ENCODE measurements at places on chromosomes 13 and 19. TPM values are rescaled to one million over a fixed set of nuclear protein-coding genes. Genes with fewer than 3 reads are reported as not detected.

Gene GGACT
- 4.7 TPM for total RNA-seq

Gene DNASE2
- 28.8 TPM for total RNA-seq

Gene C13orf46
- total RNA-seq, result 9.8 TPM

DNA sequence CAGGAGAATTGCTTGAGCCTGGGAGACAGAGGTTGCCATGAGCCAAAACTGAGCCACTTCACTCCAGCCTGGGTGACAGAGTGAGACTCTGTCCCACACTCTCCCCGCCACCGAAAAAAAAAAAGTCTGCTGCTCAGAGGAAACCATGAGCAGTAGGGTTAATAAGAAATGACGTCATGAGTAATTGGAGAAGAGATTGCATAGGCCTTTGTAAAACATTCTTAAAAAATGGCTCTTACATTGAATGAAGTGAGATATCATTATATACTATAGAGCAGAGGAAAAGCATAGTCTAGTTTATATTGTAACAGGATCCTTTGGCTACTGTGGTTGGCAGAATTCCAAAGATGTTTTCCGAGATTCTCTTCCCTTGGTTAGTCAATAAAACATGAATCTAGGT lies 228.2 kb downstream of the PCDH20 start:
- H3K27me3 ChIP-seq, result no peaks in the 10 kb centered on the region
- no peak overlapping the region for H3K27ac ChIP-seq
- H3K4me3 ChIP-seq, result no peak overlapping the region
- no peak for DNase-seq
- H3K4me1 ChIP-seq, result no peaks in the 10 kb centered on the region
- no peaks in the 10 kb centered on the region for H3K36me3 ChIP-seq

DNA sequence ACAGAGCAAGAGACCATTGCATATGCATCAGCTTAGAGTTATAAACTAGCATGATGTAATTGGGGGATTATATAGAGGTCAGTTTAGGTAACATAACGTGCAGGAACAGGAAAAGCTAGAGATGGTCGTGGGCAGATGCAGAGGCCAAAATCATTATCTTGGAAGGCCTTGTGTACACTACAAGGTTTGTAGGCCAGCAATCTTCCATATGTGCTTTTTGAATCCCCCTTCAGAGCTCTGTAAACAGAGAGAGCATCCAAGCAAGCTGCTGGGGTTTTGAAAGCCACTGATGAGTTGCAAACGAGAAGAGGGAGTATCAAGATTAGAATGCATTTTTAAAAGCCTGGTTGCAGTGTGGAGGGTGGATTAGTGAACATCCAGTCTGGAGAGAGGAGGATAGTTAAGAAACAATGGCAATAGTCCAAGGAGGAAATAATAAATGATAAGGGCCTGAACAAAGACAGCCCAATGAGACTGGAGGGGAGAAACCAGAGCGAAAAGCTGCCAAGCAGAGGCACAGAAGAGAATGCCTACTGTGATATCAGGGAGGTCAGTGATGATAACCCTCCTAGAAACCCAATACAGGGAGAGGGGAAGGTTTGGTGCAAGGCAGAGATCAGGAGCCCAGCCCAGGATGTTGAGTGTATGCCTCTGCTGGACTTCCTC lies 109.6 kb downstream of the ZAR1L start:
- H3K4me3 ChIP-seq, result no peak overlapping the region
- no peaks in the 10 kb centered on the region for H3K27me3 ChIP-seq
- H3K36me3 ChIP-seq, result no peaks in the 10 kb centered on the region
- DNase-seq, result no peak

GRCh38 chr19:34588249-34588648 lies 88.7 kb downstream of the SCGB2B2 start:
- no peaks in the 10 kb centered on the region for H3K4me1 ChIP-seq
- no peaks in the 10 kb centered on the region for H3K36me3 ChIP-seq
- H3K27ac ChIP-seq, result no peak overlapping the region
- DNase-seq, result no peak
- no peak overlapping the region for H3K4me3 ChIP-seq
- no peaks in the 10 kb centered on the region for H3K27me3 ChIP-seq

DNA sequence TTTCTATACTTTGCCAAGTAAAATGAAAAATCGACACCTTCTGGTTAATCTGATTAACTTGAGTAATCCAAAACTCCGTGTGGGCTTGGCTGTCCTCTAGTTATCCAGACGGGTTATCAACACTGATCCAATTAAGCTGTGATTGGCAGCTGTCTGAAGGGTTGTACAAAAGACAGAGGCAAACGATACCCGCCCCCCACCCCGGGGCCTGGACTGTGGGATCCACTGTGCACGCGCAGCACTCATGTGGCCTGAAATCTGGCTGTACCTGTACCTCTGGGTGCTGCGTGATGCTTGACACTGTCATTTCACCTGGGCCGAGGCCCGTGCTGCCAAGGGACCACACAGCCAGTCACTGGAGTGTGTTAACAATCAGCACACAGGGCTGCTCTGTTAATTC lies 53.5 kb downstream of the COL4A2 start:
- no peak overlapping the region for H3K27ac ChIP-seq
- no peaks in the 10 kb centered on the region for H3K36me3 ChIP-seq
- no peak for DNase-seq
- no peak overlapping the region for H3K4me3 ChIP-seq
- no peaks in the 10 kb centered on the region for H3K4me1 ChIP-seq
- peaks cover 1% of the 10 kb centered on the region for H3K27me3 ChIP-seq

DNA sequence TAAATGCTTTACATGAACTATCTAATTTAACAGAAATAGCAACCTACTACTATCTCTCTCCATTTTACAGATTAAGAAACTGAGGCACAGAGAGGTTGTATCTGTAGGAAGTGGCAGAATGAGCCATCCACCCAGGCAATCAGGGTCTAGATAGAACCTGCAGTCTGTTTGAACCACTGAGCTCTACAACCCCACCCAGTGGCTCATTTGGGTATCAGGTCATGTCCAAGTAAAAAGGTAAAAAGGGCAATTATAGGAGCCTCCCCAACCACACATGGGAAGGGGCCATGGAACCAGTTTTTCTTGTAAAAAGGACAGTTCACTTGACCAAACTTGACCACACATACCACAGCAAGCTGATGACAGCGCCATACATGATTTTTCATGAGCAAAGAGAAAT lies 92.9 kb upstream of the SGCG start:
- no peaks in the 10 kb centered on the region for H3K36me3 ChIP-seq
- no peak overlapping the region for H3K27ac ChIP-seq
- H3K4me1 ChIP-seq, result no peaks in the 10 kb centered on the region
- DNase-seq, result peak; percentile 7
- no peak overlapping the region for H3K4me3 ChIP-seq

- no peaks in the 10 kb centered on the region for H3K36me3 ChIP-seq
- H3K27me3 ChIP-seq, result peaks cover 8% of the 10 kb centered on the region
- H3K4me1 ChIP-seq, result peaks cover 3% of the 10 kb centered on the region
Measured at GRCh38 chr13:36357231-36357630, 11.0 kb upstream of the SPART start.

- no peaks in the 10 kb centered on the region for H3K27me3 ChIP-seq
- no peaks in the 10 kb centered on the region for H3K4me1 ChIP-seq
- no peak for DNase-seq
- H3K36me3 ChIP-seq, result no peaks in the 10 kb centered on the region
- H3K27ac ChIP-seq, result no peak overlapping the region
Measured at GRCh38 chr13:33910255-33910654, 92.3 kb downstream of the RFC3 start.

DNA sequence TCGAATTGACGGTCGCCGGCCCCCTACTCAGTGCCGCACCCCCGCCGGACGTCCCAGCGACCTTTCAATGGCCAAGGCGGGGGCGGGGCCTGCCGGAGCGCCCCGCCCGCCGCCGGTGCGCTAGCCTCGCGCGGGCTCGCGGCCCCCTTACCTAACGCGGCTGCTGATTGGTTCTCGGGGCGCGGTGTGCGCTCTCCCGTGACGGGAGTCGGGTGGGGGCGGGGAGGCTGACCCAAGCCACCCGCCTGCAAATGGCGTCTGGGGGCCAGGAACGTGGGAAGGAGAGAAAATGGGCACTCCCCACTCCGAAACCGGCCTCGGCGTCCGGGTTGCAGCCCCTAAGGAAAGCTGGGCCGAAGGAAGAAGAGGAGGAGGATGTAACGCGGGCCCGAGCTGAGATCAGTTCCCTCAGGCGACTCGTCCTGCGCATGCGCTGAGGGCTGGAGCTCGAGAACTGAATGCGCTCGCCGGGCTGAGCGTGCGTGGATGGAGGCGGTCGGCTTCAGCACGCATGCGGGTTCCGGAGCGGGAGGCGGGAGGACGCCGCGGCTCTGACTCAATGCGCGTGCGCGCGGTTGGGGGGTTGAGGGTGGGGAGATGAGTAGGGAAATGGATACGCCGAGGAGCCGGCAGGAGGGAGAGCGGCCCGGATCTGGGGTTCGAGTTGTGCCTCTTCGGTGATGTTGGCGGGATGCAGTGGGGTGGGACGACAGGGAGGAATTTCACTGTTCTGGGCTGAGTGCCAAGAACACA lies at the start of gene SMG9:
Gene SMG9, minus strand, starts transcription at position 460 of the 753 bp plus-strand sequence. CDS start 4,221 bp downstream, outside the sequence.
- DNase-seq, result peak; percentile 98
- H3K27ac ChIP-seq, result peak within 1 kb of the TSS; percentile 99
- H3K36me3 ChIP-seq, result peaks cover 52% of the 10 kb centered on the region
- no peaks in the 10 kb centered on the region for H3K27me3 ChIP-seq
- peaks cover 61% of the 10 kb centered on the region for H3K4me1 ChIP-seq

DNA sequence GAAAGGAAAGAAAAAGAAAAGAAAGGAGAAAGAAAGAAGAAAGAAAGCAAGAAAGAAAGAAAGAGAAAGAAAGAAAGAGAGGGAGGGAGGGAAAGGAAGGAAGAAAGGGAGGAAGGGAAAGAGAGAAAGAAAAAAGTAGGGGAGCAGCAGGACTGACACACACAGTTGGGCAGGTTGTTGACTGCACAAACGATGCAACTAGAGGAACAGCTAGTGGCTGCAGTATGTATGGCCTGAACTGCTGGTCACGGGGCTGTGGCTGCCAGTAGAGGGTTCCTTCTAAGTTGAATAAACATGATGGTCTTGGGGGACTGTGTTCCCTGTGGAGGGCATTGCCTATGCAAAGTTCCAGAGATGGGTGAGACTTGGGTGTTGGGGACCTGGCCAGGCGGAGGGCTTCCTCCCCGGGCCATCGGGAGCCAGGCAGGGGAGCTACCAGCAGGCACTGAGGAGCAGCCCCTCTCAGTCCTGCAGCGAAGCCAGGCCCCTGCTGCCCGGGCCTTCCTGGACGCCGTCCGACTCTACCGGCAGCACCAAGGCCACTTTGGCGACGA lies 16.7 kb upstream of the COLGALT1 start:
- H3K36me3 ChIP-seq, result no peaks in the 10 kb centered on the region
- H3K4me1 ChIP-seq, result peaks cover 14% of the 10 kb centered on the region
- H3K27ac ChIP-seq, result peak overlapping the region; percentile 72
- H3K4me3 ChIP-seq, result peak overlapping the region; percentile 33

DNA sequence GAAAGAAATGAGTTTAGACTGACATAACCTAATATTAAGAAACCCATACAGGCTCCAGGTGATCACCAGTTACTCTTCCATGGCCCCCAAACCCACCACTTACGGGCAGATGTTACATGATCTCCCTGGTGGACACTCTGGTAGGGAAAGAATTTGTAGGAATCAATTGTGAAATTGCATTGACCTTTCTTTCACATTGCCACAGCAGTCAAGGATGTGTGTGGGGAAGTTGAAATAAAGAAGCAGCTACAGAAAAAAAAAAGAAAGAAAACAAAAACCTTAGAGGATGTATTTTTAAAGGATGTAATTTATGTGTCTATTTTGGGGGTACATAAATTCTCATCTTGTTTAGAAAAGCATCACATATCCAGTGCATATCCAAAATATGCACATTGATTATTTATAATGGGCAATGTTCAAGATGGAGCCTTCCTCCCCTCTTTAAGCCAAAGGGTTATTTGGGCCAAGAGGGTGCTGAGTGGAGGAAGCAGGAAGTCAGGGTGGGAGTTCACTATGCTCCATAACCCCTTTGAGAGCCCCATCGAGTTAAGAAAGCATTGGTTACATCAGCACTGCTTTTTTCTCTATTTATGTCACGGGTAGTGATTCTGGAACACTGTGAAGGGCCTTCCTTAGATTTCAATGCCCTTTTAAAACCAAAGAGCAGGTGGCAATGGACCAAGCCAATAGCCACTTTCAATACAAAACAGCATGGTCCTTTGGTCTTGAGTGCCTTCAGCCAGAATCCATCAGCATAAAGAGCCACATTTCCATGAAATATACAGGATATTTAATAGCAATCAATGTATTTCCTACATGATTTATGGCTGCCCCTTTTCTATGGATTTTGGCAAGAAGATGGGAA lies 169.6 kb downstream of the LACC1 start:
- H3K36me3 ChIP-seq, result no peaks in the 10 kb centered on the region
- H3K4me3 ChIP-seq, result no peak overlapping the region
- no peak overlapping the region for H3K27ac ChIP-seq
- H3K27me3 ChIP-seq, result peaks cover 29% of the 10 kb centered on the region
- DNase-seq, result no peak
- no peaks in the 10 kb centered on the region for H3K4me1 ChIP-seq

- H3K27me3 ChIP-seq, result peaks cover 9% of the 10 kb centered on the region
- no peaks in the 10 kb centered on the region for H3K4me1 ChIP-seq
- no peak overlapping the region for H3K27ac ChIP-seq
- no peak for DNase-seq
- H3K36me3 ChIP-seq, result no peaks in the 10 kb centered on the region
Measured at GRCh38 chr13:26883613-26884257, 123.1 kb upstream of the GPR12 start.

- H3K4me1 ChIP-seq, result no peaks in the 10 kb centered on the region
- no peaks in the 10 kb centered on the region for H3K27me3 ChIP-seq
- H3K27ac ChIP-seq, result no peak overlapping the region
- no peak for DNase-seq
- H3K4me3 ChIP-seq, result no peak overlapping the region
- no peaks in the 10 kb centered on the region for H3K36me3 ChIP-seq
Measured at GRCh38 chr13:57739089-57739488, 107.5 kb downstream of the PCDH17 start.

GRCh38 chr13:44906713-44907112 lies 82.6 kb downstream of the NUFIP1 start:
- no peak overlapping the region for H3K4me3 ChIP-seq
- no peak overlapping the region for H3K27ac ChIP-seq
- H3K4me1 ChIP-seq, result no peaks in the 10 kb centered on the region
- DNase-seq, result no peak
- H3K36me3 ChIP-seq, result no peaks in the 10 kb centered on the region

DNA sequence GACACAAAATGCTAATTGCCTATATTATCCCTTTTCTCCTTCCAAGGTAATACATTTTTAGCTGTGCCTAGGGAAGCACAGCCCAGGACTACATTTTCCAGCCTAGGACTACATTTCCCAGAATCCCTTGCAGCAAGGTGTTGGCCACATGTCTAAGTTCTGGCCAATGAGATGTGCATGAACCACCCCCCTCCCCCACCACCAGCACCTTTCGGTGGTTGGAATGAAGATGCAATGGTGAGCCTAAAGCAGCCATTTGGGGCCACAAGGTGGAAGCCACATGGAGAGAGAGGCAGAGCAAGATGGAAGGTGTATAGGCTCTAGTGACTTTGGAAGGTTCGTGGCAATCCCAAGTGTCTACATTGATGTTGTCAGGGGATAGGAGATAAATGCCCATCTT lies 16.2 kb downstream of the UNC13A start:
- no peak overlapping the region for H3K27ac ChIP-seq
- no peaks in the 10 kb centered on the region for H3K36me3 ChIP-seq
- peak; percentile 19 for DNase-seq
- peaks cover 4% of the 10 kb centered on the region for H3K27me3 ChIP-seq
- H3K4me1 ChIP-seq, result no peaks in the 10 kb centered on the region

GRCh38 chr19:34287662-34288140 lies 33.3 kb downstream of the GARRE1 start:
- H3K36me3 ChIP-seq, result peaks cover 11% of the 10 kb centered on the region
- no peaks in the 10 kb centered on the region for H3K27me3 ChIP-seq
- no peak overlapping the region for H3K27ac ChIP-seq
